A549 treated with RU486 at 1 μM for 4 hours (cell line): ENCODE measurements at places on chromosomes 16 and 17. TPM values are rescaled to one million over a fixed set of nuclear protein-coding genes. Genes with fewer than 3 reads are reported as not detected.

The TCAP gene
- total RNA-seq, result 0.54 to 1.0 TPM (median 0.92 TPM) in 5 replicates

The SHISA9 gene
- total RNA-seq, result 0.01 TPM in 1 of 5 replicates, not detected in the others

The OR2C1 gene
- total RNA-seq, result not detected in 5 replicates

The SPATA32 gene
- 0.09 to 0.31 TPM (median 0.13 TPM) in 5 replicates for total RNA-seq

The KDM6B gene
- total RNA-seq, result 13.2 to 24.6 TPM (median 20.3 TPM) in 5 replicates

The ARL5C gene
- not detected in 5 replicates for total RNA-seq

The TNFRSF17 gene
- not detected in 5 replicates for total RNA-seq

The NPIPB13 gene
- total RNA-seq, result 0.81 to 4.3 TPM (median 2.6 TPM) in 5 replicates

The OTOA gene
- total RNA-seq, result 0.03 to 0.07 TPM (median 0.05 TPM) in 3 of 5 replicates, not detected in the others

The TBC1D3D gene
- total RNA-seq, result 0.11 to 0.13 TPM in 2 of 5 replicates, not detected in the others

The HSD3B7 gene
- total RNA-seq, result 11.4 to 17.0 TPM (median 13.8 TPM) in 5 replicates

The LITAFD gene
- total RNA-seq, result not detected in 5 replicates

The CIITA gene
- 0.03 to 0.08 TPM in 2 of 5 replicates, not detected in the others for total RNA-seq

The TAC4 gene
- not detected in 5 replicates for total RNA-seq

The C16orf96 gene
- total RNA-seq, result not detected in 5 replicates

The FMNL1 gene
- total RNA-seq, result 28.2 to 37.3 TPM (median 34.6 TPM) in 5 replicates

The GNAO1 gene
- 0.29 to 0.74 TPM (median 0.51 TPM) in 5 replicates for total RNA-seq

The SOX9 gene
- total RNA-seq, result 6.5 to 12.1 TPM (median 11.2 TPM) in 5 replicates

The TLCD2 gene
- 0.98 to 1.6 TPM (median 1.5 TPM) in 5 replicates for total RNA-seq

The NEUROD2 gene
- not detected in 5 replicates for total RNA-seq

The PYY gene
- total RNA-seq, result 0.17 TPM in 1 of 5 replicates, not detected in the others

The NME1 gene
- total RNA-seq, result 606 to 812 TPM (median 696 TPM) in 5 replicates

The EMC8 gene
- total RNA-seq, result 59.2 to 83.3 TPM (median 70.4 TPM) in 5 replicates

The DOK4 gene
- total RNA-seq, result 31.8 to 52.7 TPM (median 38.6 TPM) in 5 replicates

The KRTAP4-4 gene
- not detected in 5 replicates for total RNA-seq

The TSNAXIP1 gene
- total RNA-seq, result 0.33 to 0.71 TPM (median 0.46 TPM) in 5 replicates

The SLC16A6 gene
- total RNA-seq, result 0.30 to 0.54 TPM (median 0.36 TPM) in 5 replicates

The PVALEF gene
- total RNA-seq, result not detected in 5 replicates

The CLEC10A gene
- not detected in 5 replicates for total RNA-seq

The TM4SF5 gene
- 0.41 to 1.1 TPM (median 0.82 TPM) in 5 replicates for total RNA-seq

The GSG1L gene
- not detected in 5 replicates for total RNA-seq

The EPOP gene
- total RNA-seq, result 11.3 to 15.3 TPM (median 14.3 TPM) in 5 replicates

The PNMT gene
- not detected in 5 replicates for total RNA-seq

The MATCAP1 gene
- total RNA-seq, result 3.0 to 6.4 TPM (median 5.2 TPM) in 5 replicates

The ACLY gene
- total RNA-seq, result 244 to 299 TPM (median 293 TPM) in 5 replicates

The ITGAX gene
- total RNA-seq, result 1.1 to 1.6 TPM (median 1.2 TPM) in 5 replicates

The SOCS3 gene
- total RNA-seq, result 30.9 to 42.3 TPM (median 41.4 TPM) in 5 replicates

The NOS2 gene
- 0.11 to 0.19 TPM (median 0.16 TPM) in 5 replicates for total RNA-seq

The CCDC154 gene
- 0.13 to 0.49 TPM (median 0.41 TPM) in 5 replicates for total RNA-seq

The IRF8 gene
- total RNA-seq, result 0.35 to 1.0 TPM (median 0.58 TPM) in 5 replicates

The TOX3 gene
- total RNA-seq, result 0.18 to 0.66 TPM (median 0.34 TPM) in 5 replicates

The PRR15L gene
- total RNA-seq, result 0.08 to 0.33 TPM (median 0.12 TPM) in 5 replicates

The HOXB1 gene
- not detected in 5 replicates for total RNA-seq

The KRTAP4-6 gene
- not detected in 5 replicates for total RNA-seq

The PLSCR3 gene
- 35.0 to 47.4 TPM (median 36.8 TPM) in 5 replicates for total RNA-seq

The BHLHA9 gene
- total RNA-seq, result not detected in 5 replicates

The C17orf50 gene
- 0.33 to 0.70 TPM (median 0.53 TPM) in 4 of 5 replicates, not detected in the other for total RNA-seq

The HEATR9 gene
- not detected in 5 replicates for total RNA-seq

The MRPL58 gene
- 76.3 to 88.4 TPM (median 82.0 TPM) in 5 replicates for total RNA-seq

The RASL10B gene
- total RNA-seq, result 0.05 to 0.13 TPM (median 0.08 TPM) in 4 of 5 replicates, not detected in the other

The GLP2R gene
- 8.5 to 17.6 TPM (median 11.2 TPM) in 5 replicates for total RNA-seq

The IRX6 gene
- not detected in 5 replicates for total RNA-seq

The TPPP3 gene
- total RNA-seq, result 7.5 to 14.0 TPM (median 12.4 TPM) in 5 replicates

The ITGA2B gene
- 0.84 to 2.2 TPM (median 1.4 TPM) in 5 replicates for total RNA-seq

The CACNG3 gene
- total RNA-seq, result not detected in 5 replicates

The TMEM106A gene
- 0.49 to 2.3 TPM (median 1.2 TPM) in 5 replicates for total RNA-seq

The CBX2 gene
- total RNA-seq, result 13.7 to 19.2 TPM (median 17.2 TPM) in 5 replicates

The ACSF2 gene
- 10.0 to 15.4 TPM (median 14.3 TPM) in 5 replicates for total RNA-seq
